ENCODE measurements at places on chromosomes 1 and 21.

DNA sequence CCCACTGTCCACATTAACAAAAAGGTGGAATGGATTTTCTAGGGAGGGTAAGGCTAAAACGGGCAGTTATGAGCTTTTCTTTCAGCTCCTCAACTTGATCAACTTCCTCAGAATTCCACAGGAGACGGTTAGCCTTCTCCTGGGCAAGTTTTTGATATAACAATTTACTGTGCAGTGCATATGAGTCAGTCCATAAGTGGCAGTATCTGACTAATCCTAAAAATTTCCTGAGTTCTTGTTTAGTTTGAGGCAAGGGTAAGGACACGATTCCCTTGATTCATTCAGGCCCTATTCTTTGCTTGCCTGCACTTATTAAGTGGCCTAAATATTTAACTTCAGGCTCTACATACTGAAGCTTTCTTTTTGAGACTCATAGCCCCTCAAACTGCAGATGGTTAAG, 6.2 kb upstream of the AADACL3 start:
- DNase-seq, result no peak

DNA sequence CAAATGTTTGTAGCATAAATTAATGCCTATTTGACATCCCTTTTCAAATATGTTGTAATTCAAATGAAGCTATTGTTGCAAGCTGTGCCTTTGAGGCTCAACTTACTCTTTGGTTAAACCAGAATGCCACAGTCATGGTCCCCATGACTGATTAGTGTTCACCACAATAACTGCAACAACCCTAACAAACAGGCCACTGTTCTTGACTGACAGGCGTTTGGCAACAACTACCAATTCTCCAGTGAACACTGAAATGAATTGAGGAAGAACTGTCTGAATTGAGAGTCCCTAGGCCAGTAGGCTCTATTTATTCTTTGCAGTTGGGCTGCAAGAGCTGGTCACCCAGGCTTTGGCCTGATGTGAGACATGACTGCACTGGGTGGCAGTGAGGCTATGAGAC, 6.6 kb upstream of the TMEM167B start:
- DNase-seq, result peak; percentile 20

DNA sequence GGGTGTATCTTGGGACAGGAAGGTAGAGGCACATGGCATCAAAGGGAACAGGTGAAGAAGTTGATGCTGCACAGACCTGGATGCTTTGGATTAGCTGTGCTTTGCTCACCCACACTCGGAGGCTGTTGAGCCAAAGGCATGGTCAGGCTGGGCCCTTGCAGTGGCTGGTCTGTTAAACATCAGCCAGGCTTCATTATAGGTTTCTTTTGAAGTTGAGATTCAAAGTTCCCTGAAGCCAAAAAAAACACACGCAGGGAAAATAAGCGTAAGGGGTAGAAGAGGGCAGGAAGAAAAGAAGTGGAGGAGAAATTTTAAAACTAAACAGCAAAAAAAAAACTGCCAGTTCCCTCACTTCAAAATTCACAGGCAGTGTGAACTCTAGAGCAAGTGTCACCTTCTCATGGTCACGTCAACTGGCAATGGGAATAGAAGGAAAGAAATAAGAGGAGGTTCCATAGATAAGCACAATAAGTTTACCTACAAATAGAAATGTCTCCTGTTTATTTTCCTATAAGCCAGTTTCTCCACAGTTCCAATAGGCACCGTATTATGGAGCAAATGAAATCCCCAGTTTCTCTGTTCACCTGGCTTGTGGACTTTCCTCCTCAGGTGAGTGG, 139.5 kb downstream of the PAPPA2 start:
- no peak for DNase-seq

- DNase-seq, result peak; percentile 42
Observed at GRCh38 chr1:230917284-230918135, 49.2 kb upstream of the C1orf198 start.

- no peak for DNase-seq
Observed at GRCh38 chr1:40658751-40659648, 6.5 kb downstream of the RIMS3 start.

- no peak for DNase-seq
Observed at GRCh38 chr1:88892357-88892877, 1.1 kb upstream of the GTF2B start.

- DNase-seq, result no peak
Observed at GRCh38 chr1:118998171-118998570, 10.0 kb upstream of the TBX15 start.

Data from cerebellum (tissue), 4 donors.